Posterior vena cava (tissue), 2 donors: ENCODE measurements at places on chromosomes 4 and X.

GRCh38 chr4:56821381-56822243 lies at the start of gene SPINK2:
TSS of gene SPINK2 (minus strand) at chr4:56821701. CDS start at chr4:56821662, 39 bp downstream.
- DNase-seq: no peak

- DNase-seq: no peak
These were observed 58.2 kb upstream of the MSN start for GRCh38 chrX:65609237-65609636.

DNA sequence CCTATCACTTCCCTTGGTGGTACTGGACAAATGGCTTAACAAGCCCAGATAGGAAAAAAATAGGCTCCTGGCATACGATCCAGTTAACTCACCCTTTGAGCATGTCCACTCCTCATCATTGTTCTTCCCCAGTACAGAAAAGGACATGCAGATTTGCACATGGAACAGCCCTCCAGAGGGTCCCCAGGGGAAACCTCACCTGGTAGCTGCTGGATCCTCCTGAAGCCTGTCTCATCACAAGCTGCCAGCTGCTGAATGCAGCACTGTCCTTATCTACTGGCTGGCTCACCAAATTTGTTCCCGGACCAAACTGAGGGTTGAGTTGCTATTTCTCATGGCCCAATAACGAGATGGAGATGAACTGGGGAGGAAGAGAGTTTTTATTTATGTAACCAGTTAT lies 49.4 kb downstream of the SERTM2 start:
- DNase-seq: no peak

- DNase-seq: no peak
These were observed 62.8 kb downstream of the FAM9B start for GRCh38 chrX:8971116-8971515.

GRCh38 chr4:7199129-7199725 lies 6.9 kb downstream of the SORCS2 start:
- peak; percentile 59 for DNase-seq

GRCh38 chr4:106338671-106339070 lies 22.3 kb downstream of the AIMP1 start:
- no peak for DNase-seq

DNA sequence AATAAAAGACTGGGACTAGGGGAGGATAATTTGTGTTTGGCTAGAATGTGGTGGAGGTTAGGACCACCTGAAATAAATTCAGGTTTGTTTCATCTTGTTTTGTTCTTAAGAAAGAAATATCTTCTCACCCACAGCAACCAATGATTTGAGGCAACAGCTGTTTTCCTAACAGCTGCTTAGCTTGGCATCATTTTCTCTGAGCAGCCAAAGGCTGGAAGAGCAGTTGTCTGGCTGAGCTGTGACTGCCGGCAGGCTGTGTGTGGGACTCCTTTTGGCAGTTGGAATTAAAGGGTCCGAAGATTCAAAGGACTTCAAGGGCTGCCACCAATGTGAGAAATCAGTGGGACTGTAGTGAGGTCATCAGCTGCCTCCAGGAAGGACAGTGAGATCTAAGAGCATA lies 5.0 kb downstream of the TRIM75 start:
- DNase-seq: no peak

- DNase-seq: no peak
These were observed 69.4 kb upstream of the ACSL1 start for GRCh38 chr4:184895012-184895695.

DNA sequence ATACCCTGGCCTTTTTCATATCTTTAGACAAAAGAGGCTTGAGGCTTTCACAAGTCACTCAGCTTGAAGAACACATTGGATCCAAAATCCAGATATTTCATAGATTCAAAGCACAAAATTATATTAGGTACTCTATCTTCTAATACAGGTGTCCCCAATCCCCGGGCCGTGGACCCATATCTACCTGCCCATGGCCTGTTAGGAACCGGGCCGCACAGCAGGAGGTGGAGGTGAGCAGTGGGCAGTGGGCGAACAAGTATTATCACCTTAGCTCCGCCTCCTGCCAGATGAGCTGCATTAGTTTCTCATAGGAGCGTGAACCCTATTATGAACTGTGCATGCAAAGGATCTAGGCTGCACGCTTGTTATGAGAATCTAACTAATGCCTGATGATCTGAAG lies 18.7 kb downstream of the YIPF7 start:
- no peak for DNase-seq

- DNase-seq: no peak
These were observed 117.3 kb downstream of the WDFY3 start for GRCh38 chr4:84849051-84849640.

- no peak for DNase-seq
These were observed 756 bp downstream of the IGFBP7 start for GRCh38 chr4:57109411-57109846.

- no peak for DNase-seq
These were observed 4.4 kb downstream of the MSMO1 start for GRCh38 chr4:165331823-165332222.

- no peak for DNase-seq
These were observed 5.4 kb upstream of the PRICKLE3 start for GRCh38 chrX:49191574-49192011.

DNA sequence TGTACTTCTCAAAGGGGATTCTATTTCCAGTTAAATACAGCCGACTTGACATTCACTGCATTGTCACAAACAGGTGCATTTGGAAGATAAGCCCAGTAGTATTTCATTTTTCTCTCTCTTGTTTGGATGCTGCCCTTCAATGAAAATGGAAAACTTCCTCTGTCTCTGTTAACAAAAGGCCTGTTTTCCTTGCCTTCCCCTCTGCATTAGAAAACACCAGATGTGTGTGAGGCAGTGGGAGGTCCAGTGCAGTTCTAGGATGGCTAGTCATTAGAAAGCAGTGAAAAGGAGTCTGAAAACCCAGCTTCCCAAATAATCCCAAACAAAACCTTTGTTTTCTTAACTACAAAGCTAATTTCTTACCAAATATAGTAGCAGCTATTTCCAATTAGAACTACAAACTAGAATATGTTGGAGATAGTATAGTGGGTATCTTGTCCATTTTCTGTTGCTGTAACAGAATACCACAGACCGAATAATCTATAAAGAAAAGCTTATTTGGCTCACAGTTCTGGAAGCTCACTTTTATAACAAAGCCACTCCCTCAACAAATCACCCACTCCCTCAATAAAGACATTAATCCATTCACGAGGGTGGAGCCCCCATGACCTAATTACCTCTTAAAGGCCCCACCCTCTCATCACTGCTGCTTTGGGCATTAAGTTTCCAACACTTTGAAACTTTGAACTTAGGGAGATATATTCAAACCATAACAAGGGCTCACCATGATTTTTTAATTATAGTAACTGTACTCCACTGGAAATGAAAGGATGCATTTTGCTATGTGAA lies 452.1 kb upstream of the RPS6KA3 start:
- no peak for DNase-seq

- DNase-seq: no peak
These were observed 48.8 kb downstream of the IGFBP7 start for GRCh38 chr4:57061395-57061794.

- no peak for DNase-seq
These were observed 52.1 kb downstream of the ABLIM2 start for GRCh38 chr4:8106451-8107025.

DNA sequence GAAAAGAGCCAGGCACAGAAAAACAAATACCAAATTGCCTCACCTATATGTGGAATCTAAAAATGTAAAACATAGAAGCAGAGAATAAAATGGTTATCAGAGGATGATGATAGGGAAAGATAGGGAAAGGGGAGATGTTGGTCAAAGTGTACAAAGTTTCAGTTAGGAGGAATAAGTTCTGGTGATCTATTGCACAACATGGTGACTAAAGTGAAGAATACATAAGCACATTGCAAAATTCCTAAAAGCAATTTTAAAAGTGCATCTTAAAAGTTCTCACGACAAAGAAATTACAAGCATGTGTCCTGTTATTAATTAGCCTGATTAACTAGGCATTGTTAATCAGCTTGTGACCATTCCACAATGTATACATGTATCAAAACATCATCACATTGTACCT lies 136.0 kb downstream of the GABRG1 start:
- DNase-seq: no peak

- no peak for DNase-seq
These were observed 59.0 kb downstream of the RNF150 start for GRCh38 chr4:141074098-141074878.

DNA sequence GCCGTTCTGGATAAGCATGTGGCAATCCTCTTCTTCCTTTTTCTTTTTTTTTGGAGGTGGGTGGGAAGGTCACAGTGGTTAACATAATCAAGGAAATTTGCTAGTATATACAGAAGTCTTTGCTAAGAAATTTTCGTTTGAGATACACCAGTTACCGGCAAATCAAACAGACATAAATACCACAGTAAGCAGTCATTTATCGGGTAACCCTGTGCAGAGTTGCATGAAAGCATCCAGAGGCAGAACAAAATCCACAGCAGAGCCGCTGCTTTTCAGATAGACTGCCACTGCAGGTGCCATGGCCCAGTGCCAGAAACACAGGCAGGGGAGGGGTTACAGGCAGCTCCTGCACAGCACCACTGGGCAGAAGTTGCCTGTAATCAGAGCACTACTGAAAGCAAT lies 179.1 kb upstream of the MAB21L2 start:
- DNase-seq: no peak

DNA sequence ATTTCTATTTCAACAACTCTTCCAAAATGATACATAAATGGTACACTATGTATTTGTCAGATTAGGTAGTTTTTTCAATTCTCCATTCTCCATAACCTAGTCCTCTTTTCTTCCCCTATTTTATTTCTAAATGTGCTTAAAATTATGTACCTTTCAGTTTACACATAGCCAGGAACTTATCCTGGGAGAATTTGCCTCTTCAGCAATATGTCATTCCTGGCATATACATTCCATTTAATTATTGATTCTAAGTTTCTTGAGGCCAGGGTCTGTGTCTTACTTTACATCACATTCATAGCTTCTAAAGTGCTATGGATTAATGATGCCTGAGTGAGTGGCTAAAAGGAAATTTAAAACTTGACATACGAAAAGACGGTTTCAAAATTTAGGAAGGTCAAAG lies 199.8 kb downstream of the PDGFRA start:
- no peak for DNase-seq

DNA sequence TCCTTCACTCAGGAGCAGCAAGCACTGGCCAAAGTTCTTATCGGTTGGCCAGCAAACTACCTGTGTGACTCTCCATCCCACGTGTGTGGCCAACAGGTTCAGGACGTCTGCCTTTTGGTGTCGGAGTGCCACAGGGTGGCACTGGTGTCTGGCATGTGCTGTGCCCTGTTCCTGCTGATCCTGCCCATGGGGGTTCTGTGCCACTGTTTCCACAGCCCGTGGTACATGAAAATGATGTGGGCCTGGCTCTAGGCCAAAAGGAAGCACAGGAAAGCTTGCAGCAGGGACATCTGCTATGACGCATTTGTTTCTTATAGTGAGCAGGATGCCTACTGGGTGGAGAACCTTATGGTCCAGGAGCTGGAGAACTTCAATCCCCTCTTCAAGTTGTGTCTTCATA lies 4.6 kb upstream of the TLR2 start:
- peak; percentile 82 for DNase-seq

DNA sequence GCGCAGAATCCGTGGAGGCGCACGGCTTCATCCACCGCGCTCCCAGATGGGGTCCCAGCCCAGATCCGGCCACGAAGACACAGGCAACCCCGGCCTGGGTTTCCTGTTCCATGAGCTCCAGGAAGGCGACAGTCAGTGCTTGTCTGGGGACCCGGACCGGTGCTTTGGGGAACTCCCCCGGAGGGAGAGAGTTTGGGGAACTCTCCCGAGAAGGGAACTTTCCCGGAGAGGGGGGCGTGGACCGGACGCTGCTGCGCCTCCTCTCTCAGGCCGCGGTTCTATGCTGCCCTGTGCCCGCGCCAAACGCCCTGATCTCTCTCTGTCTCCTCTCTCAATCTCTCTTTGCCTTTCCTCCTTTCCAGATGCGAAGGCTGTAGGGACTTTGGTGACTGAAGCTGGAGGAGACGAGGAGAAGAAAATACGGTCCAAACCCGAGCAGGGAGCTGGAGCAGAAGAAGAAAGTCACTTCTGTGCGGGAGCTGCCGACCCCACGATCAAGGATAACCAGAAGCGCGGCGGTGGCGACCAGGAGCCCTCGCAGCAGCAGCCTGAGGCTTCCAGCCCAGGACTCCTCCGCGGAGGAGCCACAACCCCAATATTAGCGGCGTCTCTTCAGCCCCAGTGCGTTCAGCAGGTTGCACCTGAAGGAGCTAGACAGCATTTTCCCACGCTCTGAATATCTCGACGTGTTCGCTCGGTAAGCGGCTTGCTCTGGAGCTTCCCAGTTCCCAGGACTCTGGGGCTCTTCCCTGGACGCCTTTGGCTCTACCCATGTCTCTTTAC lies 47.6 kb upstream of the NKAP start:
- DNase-seq: no peak

DNA sequence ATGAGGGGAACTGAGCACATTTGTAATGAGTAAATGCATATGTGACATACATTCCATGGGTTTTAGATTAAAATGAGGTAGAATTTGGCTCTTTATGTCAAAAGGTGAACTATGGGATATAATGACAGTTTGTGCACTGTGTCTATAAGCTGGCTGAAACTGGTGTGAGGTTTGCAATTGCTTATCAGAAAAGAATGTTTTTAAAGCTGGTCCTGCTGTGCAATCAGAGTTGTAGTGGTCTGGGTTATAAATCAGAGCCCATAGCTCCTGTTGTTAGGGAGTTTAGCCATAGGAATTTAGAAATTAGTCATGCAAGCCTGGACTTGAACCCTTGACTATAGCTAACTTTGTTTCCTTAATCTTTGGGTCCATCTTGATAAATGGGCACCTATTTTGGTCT lies 23.1 kb upstream of the GATB start:
- no peak for DNase-seq

GRCh38 chrX:110915111-110915510 lies 119.5 kb upstream of the CHRDL1 start:
- no peak for DNase-seq

- no peak for DNase-seq
These were observed 64.2 kb downstream of the IRF2 start for GRCh38 chr4:184409911-184410692.

- no peak for DNase-seq
These were observed 206.7 kb downstream of the MGST2 start for GRCh38 chr4:139872274-139872673.

DNA sequence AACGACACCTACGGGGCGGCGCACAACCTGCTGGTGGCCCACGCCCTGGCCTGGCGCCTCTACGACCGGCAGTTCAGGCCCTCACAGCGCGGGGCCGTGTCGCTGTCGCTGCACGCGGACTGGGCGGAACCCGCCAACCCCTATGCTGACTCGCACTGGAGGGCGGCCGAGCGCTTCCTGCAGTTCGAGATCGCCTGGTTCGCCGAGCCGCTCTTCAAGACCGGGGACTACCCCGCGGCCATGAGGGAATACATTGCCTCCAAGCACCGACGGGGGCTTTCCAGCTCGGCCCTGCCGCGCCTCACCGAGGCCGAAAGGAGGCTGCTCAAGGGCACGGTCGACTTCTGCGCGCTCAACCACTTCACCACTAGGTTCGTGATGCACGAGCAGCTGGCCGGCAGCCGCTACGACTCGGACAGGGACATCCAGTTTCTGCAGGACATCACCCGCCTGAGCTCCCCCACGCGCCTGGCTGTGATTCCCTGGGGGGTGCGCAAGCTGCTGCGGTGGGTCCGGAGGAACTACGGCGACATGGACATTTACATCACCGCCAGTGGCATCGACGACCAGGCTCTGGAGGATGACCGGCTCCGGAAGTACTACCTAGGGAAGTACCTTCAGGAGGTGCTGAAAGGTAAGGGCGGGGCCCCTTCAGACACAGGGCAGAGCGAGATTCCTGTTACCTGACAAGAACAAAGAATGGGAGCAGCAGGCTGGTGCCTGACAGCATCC lies 11.7 kb downstream of the RPL9 start:
- DNase-seq: peak; percentile 89

GRCh38 chr4:62075089-62075488 lies 875.0 kb downstream of the ADGRL3 start:
- DNase-seq: no peak
